ENCODE measurements at places on chromosomes 7 and 10. TPM values are rescaled to one million over a fixed set of nuclear protein-coding genes. Genes with fewer than 3 reads are reported as not detected.

DNA sequence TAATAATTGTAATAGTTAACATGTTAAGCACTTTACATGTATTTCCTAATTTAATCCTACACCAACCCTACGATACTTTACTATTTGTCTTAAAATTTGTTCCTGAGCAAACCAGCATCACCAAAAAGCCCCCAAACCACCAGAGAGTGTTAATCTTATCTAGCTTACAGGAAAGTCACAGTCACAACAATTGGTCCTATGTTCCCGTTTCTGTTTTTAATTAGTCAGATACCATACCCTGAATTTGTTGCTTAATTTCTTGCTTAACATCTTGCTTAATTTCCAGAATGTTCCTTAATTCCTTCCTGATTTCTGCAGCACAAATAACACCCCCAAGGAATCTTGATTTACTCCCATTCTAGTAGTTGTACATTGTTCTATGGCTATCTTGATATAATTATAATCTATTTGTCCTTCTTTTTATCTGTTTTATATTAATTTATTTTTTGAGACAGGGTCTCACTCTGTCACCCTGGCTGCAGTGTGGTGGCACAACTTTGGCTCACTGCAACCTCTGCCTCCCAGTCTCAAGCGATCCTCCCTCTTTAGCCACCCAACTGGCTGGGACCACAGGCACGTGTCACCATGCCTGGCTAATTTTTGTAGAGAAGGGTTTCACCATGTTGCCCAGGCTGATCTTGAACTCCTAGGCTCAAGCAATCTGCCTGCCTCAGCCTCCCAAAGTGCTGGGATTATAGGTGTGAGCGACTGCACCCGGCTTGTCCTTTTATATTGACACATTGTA, 6.6 kb upstream of the PDSS1 start:
- no peak for DNase-seq

The GALNT17 gene
- 9.0 TPM for total RNA-seq

The C7orf57 gene
- not detected for total RNA-seq

The HKDC1 gene
- 0.15 TPM for total RNA-seq

The CDK14 gene
- total RNA-seq = 93.1 TPM

- no peak for DNase-seq
These were observed 10.9 kb upstream of the IKZF1 start for GRCh38 chr7:50293509-50294179.

DNA sequence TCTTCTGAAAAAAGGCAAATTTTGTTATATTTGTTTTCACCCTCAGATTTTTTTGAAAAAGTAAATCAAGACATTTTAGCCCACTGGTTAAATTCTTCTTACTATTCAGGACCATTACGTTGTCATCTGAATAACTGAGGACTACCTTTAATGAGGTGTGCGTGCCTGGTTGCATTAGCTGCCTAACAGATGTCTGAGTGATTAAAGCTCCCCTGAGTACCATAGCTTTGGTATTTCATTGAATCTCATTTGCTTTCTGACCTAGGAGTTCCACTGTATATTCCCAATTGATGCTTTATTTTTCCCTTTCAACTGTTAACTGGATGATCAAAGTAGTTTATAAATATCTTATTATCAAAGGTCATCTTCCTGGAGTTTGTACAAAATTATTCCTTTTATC, 410.0 kb upstream of the SEMA3D start:
- DNase-seq = no peak

- DNase-seq = no peak
These were observed 155.0 kb downstream of the GALNT17 start for GRCh38 chr7:71286924-71287323.

DNA sequence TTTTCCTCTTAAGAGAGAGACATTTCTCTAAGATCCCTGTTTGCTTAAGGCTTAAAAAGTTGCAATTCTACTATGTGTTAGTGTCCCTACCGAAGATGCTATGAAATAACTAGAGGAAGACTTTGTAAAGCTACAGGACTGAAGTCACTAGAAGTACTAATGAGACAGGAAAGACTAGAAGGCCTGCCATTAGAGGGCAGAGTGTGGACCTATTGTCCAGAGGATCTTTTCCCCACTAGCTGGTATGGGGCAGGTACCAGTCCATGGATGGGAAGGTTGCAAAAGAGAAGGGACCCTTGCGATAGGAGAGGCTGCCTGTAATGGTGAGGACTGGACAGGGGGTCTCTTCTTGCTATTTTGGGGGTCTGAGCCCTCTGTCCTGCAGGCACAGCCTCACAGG, 178.1 kb downstream of the TMEM178B start:
- no peak for DNase-seq

DNA sequence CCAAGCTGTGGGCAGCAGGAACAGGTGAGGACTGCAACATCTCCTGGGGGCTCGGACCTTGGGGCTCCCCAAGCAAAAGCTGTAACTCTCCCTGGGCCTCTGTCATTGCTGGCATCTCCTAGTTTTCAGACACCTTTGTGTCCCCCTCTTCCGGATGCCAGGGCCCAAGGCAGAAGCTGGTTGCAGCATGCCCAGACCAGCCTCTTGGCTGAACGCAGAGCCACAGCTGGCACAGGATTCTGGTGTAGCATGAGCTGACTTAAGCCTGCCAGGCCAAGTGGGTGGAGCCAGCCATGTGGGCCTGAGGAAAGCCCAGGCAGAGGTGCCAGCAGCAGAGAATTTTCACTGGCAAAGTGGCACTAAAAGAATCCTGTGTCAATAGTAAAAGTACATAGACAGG, 43.5 kb downstream of the ZWINT start:
- DNase-seq = no peak

The PLEKHS1 gene
- not detected for total RNA-seq

The DGKI gene
- 14.9 TPM for total RNA-seq

The SPDYE6 gene
- total RNA-seq = not detected

DNA sequence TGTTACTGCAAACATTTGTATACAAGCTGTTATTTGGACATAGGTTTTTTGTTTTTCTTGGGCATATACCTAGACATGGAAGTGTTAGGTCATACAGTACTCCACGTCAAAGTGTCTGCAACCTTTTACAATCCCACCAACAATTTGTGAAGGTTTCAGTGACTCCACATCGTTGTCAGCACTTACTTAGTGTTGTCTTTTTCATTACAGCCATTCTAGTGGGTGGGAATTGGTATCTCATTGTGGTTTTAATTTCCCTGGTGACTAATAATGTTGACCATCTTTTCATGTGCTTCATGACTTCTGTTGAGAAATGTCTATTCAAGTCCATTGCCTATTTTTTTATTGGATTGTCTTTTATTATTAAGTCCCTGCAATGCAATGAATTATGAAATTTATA, 95.0 kb downstream of the UBE3C start:
- no peak for DNase-seq

GRCh38 chr7:148669927-148670326, 28.8 kb upstream of the CUL1 start:
- no peak for DNase-seq

- no peak for DNase-seq
These were observed 131.4 kb downstream of the MGMT start for GRCh38 chr10:129598413-129598812.

- DNase-seq = no peak
These were observed 397.0 kb downstream of the CALN1 start for GRCh38 chr7:72015136-72015535.

- DNase-seq = no peak
These were observed 11.5 kb upstream of the TSGA13 start for GRCh38 chr7:130697820-130698219.

GRCh38 chr7:155533827-155534690, 12.3 kb downstream of the CNPY1 start:
- no peak for DNase-seq

DNA sequence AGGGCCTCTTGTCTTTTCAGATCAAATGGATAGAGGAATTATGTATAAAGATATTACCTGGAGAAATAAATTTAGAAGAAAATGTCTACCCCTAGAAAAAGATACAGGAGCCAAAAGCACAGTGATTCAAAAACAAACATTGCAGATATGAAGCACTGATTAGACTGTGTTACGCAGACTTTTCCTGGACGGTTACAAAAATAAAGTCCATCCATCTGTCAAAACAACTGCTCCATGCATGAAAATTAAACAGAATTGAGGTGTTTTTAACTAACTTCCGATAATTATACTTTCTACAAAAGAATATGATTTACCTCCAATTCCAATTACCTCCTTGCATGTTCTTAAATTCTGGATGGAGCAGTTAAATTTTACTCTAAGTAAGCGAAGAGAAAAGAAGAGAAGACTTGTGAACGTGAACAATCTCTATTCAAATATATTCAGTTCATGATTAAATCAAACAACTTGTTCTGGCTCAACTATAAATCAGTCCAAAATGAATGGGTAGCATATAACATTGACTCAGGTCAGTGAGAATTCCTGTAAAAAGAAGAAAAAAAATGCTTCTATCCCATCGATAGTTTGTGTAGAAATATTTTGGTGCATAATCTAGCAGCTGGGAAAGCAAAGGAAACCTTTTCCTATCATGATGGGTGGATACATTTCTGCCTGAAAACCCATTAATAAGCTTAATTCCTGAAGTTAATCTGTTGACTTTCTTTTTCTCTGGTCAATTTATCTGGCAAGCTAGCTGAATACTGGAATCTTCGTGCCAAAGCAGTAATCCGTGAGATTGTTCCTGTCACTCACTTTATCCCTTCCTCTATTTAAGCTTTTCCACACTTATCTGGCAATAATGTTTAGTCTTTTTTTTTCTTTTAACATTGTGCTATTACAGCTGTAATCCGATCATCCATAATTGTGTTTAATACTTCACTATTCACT, 80.4 kb downstream of the SEMA3A start:
- DNase-seq = no peak

DNA sequence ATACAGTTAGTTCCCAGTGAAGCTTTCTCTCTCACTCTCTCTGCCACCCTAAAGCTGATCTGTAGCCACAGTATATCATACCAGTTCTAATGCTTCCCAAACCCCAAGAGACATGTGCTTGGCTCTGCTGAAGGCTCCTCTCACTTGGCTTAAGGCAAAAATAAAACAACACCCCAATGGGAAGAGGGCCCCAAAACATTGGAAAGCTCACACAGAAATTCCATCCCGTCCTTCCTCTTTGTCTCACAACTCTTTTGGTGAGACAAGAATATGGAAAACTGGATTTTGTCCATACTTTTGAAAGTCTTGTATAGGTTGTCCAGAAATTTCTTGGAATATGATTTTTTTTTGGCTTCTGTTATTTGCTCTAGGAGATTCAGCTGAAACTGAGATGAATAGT, 56.1 kb upstream of the WNT16 start:
- no peak for DNase-seq

GRCh38 chr10:59718257-59718656, 8.6 kb upstream of the SLC16A9 start:
- no peak for DNase-seq

The SKAP2 gene
- total RNA-seq = 10.7 TPM

The SPACDR gene
- total RNA-seq = not detected

DNA sequence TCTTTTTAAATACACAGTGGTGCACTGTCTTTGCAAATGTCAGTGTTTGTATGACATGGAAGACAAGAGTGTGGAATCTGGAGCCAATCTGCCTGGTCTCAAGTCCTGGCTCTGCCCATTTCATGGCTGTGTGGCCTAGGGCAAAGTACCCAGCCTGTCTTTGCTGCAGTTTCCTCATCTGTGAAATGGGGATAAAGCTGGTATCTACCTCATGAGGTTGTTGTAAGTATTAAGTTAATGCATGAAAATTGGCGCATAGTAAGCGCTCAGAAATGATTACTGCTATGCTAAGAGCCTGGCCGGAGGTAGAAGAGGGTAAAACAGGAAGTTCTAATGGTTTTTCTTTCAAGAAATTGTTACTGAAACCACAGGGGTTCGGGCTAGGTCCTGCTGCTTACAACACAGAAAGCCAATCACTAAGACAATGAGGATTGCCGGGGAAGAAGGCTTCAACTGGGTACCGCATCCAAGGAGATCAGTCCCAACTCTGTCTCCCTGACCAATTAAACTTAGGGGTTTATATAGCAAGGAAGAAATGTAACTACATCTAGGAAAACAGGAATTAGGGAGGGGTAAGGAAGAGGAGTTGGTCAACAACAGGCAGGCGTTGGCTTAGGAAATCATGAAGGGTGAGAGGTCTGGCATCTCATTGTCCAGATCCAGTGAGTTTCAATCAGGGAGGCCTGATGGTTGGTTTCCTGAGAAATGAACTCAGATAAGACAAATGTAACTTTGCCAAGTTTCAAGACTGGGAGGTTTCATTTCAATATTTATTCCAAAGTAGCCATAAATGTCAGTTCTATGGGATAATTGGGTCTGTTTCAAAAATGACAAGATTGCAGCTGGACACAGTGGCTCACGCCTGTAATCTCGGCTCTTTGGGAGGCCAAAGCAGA, 57.0 kb downstream of the CHST3 start:
- DNase-seq = no peak

GRCh38 chr7:120799813-120800475, 58.0 kb downstream of the TSPAN12 start:
- no peak for DNase-seq

The SORCS1 gene
- total RNA-seq = 3.2 TPM

The NPC1L1 gene
- total RNA-seq = not detected

DNA sequence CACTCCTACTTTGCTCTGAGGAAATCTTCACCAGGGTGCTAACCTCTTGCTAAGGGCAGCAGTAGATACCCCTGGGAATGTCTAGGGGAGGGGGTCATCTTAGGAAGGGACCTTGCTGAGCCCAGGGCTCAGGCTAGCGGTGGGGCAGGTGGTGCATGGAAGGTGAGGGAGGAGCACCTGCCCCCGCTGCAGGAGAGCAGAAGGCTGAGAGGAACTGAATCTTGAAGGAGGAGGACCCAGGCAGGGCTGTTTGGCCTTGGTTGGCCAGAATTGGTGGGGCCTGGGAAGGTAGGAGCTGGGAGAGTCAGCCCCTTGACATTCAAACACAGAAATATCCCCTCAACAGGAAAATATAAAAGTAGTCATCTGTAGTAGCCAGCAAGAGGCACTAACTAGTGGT, 7.0 kb downstream of the CALHM3 start:
- no peak for DNase-seq

DNA sequence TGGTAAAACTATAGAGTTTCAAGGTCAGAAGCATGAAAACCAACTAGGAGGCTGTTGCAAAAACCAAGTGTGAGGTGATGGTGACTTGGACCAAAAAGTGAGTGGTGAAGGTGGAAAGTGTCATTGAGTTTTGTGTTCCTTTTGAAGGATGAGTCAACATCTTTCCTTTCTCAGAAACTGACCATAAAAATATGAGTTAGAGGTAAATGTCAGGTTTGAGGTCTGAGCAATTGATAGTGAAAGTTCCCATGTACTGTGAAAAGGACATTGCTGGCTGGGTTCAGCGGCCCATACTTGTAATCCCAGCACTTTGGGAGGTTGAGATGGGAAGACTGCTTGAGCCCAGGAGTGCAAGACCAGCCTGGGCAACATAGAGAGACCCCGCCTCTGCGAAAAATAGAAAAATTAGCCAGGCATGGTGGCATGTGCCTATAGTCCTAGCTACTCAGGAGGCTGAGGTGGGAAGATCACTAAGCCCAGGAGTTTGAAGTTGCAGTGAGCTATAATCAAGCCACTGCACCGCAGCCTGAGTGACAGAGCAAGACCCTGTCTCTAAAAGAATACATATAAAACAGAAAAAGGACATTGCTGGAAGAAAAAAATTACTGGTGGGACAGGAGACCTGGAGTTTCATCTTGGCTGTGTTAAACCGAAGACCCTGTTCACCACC, 89.3 kb upstream of the ARID5B start:
- DNase-seq = no peak
